ENCODE measurements at places on chromosomes 12 and 14.

DNA sequence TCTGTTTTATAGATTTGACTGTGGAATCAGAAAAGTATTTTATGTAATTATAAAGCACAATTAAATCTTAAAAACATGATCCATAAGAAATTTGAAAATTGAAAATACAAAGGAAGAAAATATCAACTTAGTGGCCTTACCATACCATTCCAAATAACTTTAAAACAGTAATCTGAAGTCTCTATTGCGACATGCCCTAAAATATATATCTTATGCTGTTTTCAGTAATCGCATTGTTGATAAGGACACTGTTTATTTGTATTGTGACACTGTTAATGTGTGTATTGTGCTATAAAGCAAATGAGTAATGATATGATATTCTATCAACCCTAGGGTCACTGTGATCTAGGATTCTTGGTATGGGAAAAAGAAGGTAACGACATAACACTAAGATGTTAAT, 7.0 kb downstream of the KLHL28 start:
- no peak for DNase-seq

DNA sequence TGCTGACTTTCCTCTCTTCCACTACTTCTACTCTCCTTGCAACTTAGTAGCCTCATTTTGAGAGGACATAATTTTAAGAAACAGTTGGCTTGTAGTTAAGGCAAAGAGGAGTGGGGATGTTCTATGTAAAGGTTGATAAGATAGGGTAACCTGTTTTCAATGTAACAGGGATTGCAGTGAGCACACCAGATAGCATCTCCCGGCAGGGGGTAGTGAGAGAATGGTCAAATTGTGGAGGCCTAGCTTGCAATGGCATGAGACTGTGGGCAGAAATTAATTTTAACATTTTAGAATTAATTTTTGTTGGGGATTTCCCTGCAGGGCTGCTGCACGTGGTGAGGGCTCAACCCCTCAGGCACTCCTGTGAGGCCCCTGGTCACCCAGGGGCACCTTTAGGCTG, 41.4 kb downstream of the KLRG1 start:
- no peak for DNase-seq

- DNase-seq: no peak
Measured at GRCh38 chr14:79580414-79580813, 630.9 kb downstream of the DIO2 start.

GRCh38 chr12:49549735-49550692, 11.2 kb downstream of the KCNH3 start:
- DNase-seq: no peak

GRCh38 chr12:69846976-69847375, 21.9 kb downstream of the MYRFL start:
- DNase-seq: no peak

- no peak for DNase-seq
Measured at GRCh38 chr14:67387195-67387594, 24.8 kb downstream of the PLEK2 start.

- DNase-seq: no peak
Measured at GRCh38 chr14:62307844-62308243, 545.6 kb downstream of the SNAPC1 start.

- no peak for DNase-seq
Measured at GRCh38 chr14:93009471-93010129, 86.7 kb downstream of the CHGA start.

DNA sequence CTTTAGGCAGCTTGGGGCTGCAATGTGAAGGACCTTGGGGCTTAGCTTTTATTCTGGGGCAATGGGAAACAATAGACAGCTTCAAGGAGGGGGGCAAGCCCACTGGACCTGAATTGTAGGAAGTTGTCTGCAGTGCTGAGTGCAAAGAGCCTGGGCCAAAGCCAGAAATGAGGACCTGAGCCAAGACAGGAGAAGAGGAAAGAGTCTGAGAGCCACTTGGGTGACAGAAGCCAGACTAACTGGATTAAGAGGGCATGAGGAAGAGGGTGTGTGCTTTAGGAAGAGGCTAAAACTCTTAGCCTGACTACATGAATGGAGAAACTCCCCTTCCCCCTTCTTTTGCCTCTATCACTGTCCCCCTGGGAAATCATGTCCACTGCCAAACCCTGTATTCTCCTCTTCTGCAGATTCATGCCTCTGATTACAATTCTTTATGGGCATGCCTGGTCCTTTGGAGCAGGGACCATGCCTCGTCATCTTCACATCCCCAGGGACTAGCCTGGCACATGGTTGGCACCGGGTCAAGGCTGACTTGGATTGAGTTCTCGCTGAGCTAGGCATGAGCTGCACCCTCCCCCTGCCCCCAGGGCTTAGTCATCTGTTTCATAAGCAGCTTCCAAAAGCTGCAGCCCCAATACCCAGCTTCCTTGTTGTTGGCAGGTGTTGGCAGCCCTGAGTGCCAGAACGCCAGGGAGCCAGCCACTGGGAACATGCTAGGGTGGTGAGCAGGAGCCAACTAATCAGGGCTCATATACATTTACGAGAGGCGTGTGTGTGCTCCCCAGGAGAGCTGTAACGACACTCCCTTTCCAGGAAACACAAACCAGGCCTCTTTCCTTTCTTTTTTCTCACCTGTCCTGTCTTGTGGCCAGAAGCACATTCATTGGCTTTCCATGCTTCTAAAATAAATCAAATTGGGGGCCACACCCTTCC, 27.7 kb upstream of the JDP2 start:
- DNase-seq: no peak

DNA sequence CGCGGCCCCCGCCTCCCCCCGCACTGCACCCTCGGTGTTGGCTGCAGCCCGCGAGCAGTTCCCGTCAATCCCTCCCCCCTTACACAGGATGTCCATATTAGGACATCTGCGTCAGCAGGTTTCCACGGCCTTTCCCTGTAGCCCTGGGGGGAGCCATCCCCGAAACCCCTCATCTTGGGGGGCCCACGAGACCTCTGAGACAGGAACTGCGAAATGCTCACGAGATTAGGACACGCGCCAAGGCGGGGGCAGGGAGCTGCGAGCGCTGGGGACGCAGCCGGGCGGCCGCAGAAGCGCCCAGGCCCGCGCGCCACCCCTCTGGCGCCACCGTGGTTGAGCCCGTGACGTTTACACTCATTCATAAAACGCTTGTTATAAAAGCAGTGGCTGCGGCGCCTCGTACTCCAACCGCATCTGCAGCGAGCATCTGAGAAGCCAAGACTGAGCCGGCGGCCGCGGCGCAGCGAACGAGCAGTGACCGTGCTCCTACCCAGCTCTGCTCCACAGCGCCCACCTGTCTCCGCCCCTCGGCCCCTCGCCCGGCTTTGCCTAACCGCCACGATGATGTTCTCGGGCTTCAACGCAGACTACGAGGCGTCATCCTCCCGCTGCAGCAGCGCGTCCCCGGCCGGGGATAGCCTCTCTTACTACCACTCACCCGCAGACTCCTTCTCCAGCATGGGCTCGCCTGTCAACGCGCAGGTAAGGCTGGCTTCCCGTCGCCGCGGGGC, at the start of gene FOS:
Gene FOS (plus strand): TSS at position 407 of the 731 bp plus-strand sequence. CDS start 155 bp downstream, at position 562.
- peak; percentile 96 for DNase-seq

DNA sequence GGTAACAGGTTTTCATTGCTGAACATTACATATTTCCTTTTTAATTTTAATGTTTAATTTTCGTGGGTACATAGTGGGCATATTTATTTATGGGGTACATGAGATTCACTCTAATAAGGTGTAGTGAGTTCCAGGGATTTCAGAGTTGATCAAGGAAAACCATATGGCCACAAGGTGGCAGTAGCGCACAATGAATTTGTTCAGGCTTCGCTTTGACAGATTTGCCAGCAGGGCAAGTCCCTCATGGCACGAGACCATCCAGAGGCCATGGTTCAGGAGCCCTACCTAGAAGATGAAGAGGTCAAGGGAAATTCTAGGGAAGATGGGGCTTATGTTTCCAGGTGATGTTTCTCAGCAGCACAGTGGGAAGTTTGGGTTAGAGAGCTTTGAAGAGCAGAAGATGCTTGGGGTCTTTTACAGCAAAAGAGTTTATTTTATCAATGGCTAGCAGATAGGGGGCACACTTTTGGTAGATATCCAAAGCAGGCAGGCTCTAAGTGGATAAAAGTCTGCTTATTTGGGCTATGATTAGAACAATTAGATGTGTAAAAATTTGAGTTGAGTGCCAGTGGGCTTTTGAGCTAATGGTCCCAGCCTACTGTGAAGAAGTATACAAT, 1004.4 kb downstream of the AACS start:
- no peak for DNase-seq

GRCh38 chr14:88975926-88976325, 151.5 kb downstream of the TTC8 start:
- DNase-seq: no peak

DNA sequence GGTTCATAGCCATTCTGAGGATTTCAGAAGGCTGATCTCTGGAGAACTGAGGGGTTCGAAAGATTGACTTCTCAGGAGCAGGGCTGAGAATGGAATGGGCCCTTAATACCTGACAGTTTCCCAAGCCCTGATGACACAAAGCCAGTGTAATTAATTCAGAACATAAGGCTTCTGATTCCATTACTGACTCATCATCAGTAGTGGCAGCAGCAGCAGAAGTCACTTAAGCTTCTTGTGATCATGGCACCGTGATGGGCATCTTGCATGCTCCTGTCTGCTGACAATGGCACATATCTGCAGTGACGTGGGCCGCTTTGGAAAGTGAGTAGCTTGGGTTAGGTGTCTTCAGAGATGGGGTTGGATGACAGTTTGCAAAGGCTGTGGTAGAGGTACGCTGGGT, 38.2 kb upstream of the GSG1 start:
- DNase-seq: no peak

- DNase-seq: no peak
Measured at GRCh38 chr14:69137843-69138535, 14.9 kb downstream of the DCAF5 start.

DNA sequence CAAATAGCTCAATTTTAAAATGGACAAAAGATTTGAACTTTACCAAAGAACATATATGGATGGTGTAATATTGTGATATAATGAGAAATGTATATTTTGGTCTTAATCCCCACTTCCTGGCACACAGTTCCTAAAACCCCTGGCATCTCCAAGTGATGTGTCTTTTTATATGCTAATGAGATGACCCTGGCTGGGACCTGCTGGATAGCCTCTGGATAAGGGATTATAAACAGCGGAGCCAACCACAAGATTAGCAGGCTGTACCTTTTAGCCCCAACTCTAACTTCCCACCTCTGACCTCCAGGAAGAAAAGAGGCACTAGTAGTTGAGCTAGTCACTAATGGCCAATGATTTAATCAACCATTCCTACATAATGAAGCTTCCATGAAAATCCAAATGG, 130.0 kb downstream of the DPF3 start:
- no peak for DNase-seq

DNA sequence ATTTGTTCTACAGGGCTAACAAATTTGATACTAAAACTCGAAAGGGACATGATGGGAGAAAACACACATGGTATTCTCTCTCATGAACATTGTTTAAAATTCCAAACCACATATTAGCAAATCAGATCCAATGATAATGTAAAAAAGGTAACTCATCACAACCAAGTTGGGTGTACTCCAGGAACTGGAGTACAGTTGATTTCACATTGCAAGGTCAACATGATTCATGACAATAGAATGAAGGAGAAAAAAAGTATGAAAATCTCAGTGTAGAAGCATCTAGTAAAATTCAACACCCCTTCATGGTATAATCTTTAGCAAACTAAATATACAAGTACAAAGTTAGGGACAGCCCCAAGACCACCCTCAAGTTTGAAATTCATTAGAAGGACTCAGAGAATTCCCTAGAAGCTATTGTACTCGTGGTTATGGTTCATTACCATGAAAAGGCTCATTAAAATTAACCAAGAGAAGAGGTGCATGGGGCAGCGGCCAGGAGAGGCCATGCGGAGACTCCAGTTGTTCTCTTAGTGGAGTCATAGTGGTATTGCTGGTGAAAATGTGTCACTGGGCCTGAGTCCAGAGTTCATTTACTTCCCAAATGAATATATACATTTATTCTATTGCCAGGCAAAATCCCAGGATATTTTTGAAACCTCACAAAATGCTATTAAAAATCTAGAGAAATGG, 3.1 kb upstream of the CDCA4 start:
- no peak for DNase-seq

DNA sequence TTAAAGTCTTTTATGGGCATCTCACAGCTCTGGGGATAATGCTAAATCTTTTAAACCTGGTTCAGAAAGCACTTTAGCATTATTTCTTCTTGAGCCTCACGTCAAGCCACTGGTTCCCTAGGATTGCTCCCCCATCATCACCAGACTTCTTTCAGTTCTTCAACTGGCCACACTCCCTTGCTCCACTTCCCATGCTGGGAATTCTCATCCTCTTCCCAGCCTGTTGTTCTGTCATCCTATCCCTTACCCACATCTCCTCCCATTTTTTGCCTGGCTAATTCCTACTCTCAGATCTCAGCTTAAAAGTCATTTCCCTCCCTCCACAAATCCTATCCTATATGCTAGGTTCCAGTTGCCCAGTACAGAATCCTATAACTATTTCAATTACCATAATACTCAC, 14.4 kb downstream of the FERMT2 start:
- no peak for DNase-seq

- DNase-seq: no peak
Measured at GRCh38 chr14:99817331-99817730, 24.1 kb downstream of the EML1 start.
